ENCODE measurements at places on chromosomes 7 and 10.

GRCh38 chr10:90484518-90484917 lies 373.3 kb downstream of the HTR7 start:
- peak; percentile 29 for DNase-seq

GRCh38 chr10:12022580-12023257 lies 19.9 kb downstream of the UPF2 start:
- DNase-seq = no peak

GRCh38 chr7:45927721-45928120 lies 6.6 kb upstream of the IGFBP3 start:
- no peak for DNase-seq

GRCh38 chr10:29011516-29011915 lies 277.4 kb upstream of the LYZL1 start:
- no peak for DNase-seq

- no peak for DNase-seq
These were observed 135.0 kb downstream of the CDH23 start for GRCh38 chr10:71531485-71532446.

- DNase-seq = no peak
These were observed 592.9 kb upstream of the NRP1 start for GRCh38 chr10:33927347-33927746.

- DNase-seq = no peak
These were observed 35.3 kb upstream of the CYTH3 start for GRCh38 chr7:6307762-6308161.

GRCh38 chr7:21550076-21550475 lies 7.2 kb downstream of the DNAH11 start:
- no peak for DNase-seq

GRCh38 chr7:100607111-100607510 lies 4.9 kb downstream of the PCOLCE start:
- DNase-seq = no peak

GRCh38 chr10:62915158-62915557 lies 99.0 kb upstream of the EGR2 start:
- no peak for DNase-seq

GRCh38 chr7:103821092-103821491 lies 168.4 kb downstream of the RELN start:
- no peak for DNase-seq

GRCh38 chr7:80002865-80003264 lies 131.8 kb upstream of the GNAI1 start:
- no peak for DNase-seq

DNA sequence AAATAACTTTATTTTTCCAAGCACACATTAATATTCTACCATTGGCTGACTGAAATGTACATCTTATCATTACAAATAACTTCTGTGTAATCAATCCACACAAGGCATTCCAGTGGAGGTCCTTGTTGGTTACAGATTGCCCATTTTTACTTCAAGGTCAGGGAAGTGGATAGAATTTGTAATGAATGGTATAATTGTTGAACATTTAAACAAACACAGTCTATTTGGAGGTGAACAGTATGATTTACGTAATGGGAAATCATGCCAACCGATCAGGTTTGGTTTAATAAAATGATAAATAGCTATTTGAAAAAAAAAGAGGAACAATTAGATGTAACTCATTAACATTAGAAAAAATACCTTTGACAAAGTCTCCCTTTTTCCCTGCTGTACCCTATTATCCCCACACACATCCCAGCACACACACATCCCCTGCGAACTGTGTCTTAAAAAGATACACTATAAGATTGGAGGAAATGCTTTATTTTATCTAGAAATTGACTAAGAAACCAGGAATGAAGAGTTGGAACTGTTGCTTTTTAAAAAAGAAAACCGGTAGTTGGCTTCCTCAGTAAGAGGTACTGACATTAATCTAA lies 19.0 kb upstream of the ASZ1 start:
- no peak for DNase-seq

GRCh38 chr7:2287745-2288144 lies 26.5 kb downstream of the SNX8 start:
- no peak for DNase-seq

DNA sequence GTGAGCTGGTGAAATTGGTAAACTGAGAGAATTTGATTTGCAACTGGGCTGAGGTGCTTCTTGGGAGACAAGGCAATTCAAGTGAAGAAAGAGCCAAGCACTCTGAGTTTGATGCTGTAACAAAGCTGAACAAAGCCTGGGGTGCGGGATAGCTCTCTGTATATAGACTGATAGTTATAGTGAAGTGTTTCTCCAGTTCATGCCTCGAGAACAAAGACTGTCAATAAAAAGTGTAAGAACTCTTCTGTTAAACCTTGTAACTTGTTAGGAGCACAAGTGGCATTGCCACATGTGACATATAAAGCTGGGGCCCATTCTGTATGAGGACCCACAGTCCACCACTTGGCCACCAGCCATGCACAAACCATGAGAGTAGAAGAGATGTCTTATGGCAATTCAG lies 11.3 kb upstream of the PNPLA8 start:
- no peak for DNase-seq

DNA sequence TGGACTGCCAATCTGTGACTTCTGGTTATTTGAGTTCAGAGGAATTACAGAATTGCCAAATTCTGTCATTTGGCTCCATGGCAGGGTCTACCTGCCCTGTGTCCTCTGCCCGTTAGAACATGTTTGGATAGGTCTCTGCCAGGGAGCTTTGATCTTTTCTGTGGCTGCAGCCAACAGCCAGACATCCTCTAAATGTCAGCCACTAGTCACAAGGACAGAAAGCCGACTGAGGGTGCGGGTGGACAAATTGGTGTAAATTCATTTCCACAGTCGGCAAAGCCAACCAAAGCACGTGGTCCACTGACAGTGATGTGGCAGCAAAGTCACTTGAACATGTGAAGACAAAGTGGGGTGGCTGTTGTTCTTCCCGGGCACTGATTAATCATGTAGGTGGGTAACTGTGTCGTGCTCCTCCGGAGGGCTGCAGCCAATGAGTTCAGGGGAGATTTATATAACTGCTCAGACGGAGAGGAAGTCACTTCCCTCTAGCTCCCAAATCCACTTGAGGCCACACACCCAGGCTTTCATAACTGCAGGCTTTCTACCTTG lies 26.7 kb upstream of the CAMK1D start:
- DNase-seq = no peak

DNA sequence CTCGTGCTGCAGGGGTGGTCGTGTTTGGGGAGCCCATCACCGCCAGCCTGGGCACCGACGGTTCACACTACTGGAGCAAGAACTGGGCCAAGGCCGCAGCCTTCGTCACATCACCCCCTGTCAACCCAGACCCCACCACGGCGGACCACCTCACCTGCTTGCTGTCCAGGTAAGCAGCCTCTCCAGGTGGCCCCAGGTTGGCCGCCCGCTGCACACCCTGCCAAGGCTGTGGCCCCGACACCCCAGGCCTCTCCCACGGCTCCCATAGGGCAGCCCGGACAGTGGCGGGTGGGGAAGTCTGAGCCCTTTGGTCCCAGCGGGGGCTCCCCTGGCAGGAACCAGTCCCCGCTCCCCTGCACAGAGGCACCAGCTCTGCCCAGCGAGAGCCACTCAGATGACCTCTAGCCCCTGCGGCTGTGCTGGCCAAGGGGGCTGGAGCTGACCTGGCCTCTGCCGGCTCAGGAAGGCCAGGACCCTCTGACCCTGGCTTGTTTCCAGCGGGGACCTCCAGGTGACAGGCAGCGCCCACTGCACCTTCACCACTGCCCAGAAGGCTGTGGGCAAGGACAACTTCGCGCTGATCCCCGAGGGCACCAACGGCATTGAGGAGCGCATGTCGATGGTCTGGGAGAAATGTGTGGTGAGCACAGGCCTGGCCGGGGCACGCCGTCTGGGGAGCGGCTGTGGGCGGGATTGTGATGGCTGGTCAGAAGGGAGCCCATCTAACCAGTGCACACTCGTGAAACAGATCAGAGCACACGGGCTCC lies 13.8 kb downstream of the DPYSL4 start:
- DNase-seq = no peak

DNA sequence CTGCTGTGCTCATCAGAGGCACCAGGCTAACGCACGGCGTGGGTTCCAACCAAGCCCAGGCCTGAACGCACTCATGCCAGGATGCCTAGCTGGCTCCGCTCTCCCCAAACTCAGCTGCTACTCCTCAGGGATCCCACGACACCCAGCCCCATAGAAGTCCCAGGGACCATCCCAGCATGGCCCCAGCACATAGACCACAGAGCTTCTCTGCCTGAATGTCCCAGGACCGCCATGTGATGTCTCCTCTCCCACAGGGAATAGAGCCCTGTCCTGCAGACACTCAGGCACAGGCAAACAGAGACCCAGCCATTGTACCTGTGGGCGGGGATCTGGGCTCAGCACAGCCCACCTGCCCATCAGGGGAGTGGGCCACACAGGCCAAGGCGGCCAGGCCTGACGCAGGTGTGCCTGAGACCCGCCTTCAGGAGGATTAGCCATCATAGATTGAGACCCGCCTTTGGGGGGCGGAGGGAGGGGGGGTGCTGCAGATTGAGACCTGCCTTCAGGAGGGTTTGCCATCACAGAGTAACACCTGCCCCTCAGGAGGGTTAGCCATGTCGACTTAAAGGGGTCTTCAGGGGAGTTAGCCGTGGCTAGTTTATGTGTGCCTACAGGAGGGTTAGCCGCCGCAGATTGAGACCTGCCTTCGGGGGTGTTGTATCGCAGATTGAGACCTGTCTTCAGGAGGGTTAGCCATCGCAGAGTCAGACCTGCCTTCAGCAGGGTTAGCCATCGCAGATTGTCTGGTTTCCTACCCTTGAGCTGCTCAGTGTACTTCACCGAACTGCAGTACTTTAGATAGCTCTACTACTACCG lies 29.0 kb downstream of the RASGEF1A start:
- no peak for DNase-seq

DNA sequence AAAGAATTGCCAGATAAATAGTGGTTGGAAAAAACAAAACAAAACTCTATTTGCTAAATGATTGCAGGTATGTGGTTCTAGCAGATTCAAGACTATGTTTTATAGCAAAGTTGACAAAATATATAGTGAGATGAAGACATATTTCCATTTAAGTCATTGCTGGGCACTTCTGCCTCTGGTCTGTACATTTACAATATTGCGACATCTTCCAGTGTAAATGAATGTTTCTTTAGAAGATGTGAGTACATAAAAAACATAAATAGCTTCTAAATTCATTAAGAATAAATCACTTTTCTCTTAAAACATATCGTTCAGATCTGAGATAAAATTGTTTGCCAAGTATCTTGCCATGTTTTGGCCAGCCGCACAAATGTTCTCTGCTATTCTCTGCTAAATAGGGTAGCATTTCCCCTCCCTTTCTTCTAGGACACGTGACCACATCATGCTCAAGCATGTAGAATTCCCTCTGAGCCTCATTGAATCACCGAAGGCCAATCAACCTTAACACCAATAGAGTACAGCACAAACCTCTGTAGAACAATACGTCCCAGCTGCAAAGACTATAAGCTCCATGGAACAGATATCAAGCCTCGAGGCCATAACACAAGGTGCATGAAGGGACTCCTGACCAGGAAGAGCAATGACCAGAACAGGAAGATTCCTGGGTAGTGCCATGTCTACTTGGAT lies 1173.3 kb downstream of the GATA3 start:
- no peak for DNase-seq

- peak; percentile 22 for DNase-seq
These were observed 2.5 kb downstream of the CHRM2 start for GRCh38 chr7:136870866-136871487.

- no peak for DNase-seq
These were observed 159.8 kb downstream of the AOAH start for GRCh38 chr7:36564489-36564888.

- no peak for DNase-seq
These were observed 108.5 kb downstream of the HBP1 start for GRCh38 chr7:107277331-107277730.

GRCh38 chr7:151063212-151063561 lies 3.8 kb downstream of the SLC4A2 start:
- no peak for DNase-seq

DNA sequence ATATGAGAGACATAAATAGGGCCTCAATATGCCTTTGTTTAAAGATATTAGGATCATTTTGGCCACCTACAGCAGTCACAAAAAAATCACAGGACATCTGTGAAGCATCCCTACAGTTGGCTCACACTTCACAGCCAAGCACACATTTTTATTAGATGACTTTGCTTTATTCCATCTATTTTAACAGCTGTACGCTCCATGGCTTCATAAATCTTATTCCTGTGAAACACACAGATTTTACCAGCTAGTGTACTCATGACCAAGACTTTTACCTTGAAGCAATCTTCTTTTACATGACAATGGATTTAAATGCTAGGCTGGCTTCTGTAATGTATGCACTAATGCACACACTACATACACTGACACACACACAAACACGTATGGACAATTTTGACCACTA lies 254.8 kb upstream of the PITRM1 start:
- DNase-seq = peak; percentile 31
